ENCODE measurements at places on chromosomes 6 and 20.
A peak's percentile ranks its signal among the peaks of the same experiment; 100 is the strongest.

GRCh38 chr6:49787176-49787575 is at the start of gene PGK2:
Gene PGK2 (minus strand): TSS chr6:49787285. CDS start chr6:49787187, 98 bp downstream.
- H3K27ac ChIP-seq: no peak within 1 kb of the TSS
- no peaks in the 10 kb centered on the region for H3K27me3 ChIP-seq
- H3K36me3 ChIP-seq: no peaks in the 10 kb centered on the region
- H3K4me3 ChIP-seq: no peak within 1 kb of the TSS
- H3K4me1 ChIP-seq: no peaks in the 10 kb centered on the region
- DNase-seq: no peak

DNA sequence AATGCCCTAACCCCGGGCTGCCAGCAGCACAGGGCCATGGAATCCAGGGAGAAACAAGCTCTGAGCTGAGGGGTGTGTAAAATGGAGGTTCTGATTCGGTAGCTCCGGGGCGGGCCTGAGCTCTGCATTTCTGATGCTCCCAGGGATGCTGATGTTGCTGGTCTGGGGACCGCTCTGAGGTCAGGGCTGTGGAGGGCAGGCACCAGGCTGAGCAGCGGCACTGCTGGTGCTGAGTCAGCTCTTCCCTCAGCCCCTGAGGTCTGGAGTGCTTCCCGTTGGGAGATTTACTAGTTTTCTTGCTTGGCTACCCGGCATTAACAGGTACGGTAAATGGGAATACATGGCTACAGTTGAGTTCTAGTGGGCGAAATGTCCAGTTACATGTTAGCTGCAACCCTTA is 18.6 kb upstream of the CST3 start:
- no peaks in the 10 kb centered on the region for H3K36me3 ChIP-seq
- H3K27me3 ChIP-seq: no peaks in the 10 kb centered on the region
- peak overlapping the region; percentile 63 for H3K27ac ChIP-seq

DNA sequence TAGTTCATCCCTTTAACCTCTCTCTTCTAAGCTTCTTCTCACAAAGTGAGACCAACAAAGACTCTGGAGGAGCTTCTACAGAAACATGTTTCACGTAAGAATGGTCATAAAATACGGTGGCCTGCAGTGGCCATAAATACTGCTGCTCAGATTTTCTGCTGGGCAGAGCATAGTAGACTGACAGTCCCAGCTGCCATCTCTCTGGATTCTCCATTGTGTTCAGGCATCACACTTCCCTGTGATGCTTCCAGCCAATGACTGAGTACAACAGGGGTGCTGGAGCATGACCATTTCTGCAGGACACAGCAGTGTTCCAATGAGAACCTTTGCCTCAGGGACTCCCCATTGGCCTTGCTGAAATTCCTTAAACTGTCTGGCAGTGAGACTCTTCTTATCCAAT is 392.6 kb downstream of the MMUT start:
- H3K4me1 ChIP-seq: no peaks in the 10 kb centered on the region
- no peak overlapping the region for H3K27ac ChIP-seq
- no peak for DNase-seq
- no peak overlapping the region for H3K4me3 ChIP-seq

- no peak overlapping the region for H3K27ac ChIP-seq
- H3K27me3 ChIP-seq: no peaks in the 10 kb centered on the region
- H3K4me3 ChIP-seq: no peak overlapping the region
- no peak for DNase-seq
These were observed 119.0 kb upstream of the SGK1 start for GRCh38 chr6:134436950-134437349.

DNA sequence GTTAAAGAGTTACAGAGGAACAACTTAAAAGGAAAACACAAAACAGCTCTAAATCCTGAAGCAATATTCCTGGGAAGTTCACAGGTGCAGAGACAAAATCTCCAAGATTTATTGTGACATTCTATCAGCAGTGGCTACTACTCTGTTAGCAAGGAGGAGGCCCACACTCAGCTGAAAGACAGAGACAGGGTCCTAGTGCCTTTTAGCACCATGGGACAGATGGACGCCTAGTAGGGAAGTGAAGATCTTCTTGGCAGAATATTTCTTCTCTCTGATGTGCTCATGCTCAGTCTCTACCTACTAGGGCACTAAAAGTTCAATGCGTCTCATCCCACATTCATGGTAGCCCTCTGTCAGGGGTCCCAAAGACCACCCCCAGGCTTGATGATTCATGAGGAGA is 133.4 kb downstream of the LAMP5 start:
- H3K36me3 ChIP-seq: no peaks in the 10 kb centered on the region
- H3K27me3 ChIP-seq: no peaks in the 10 kb centered on the region
- DNase-seq: no peak
- no peak overlapping the region for H3K4me3 ChIP-seq
- H3K4me1 ChIP-seq: no peaks in the 10 kb centered on the region
- no peak overlapping the region for H3K27ac ChIP-seq

GRCh38 chr6:3624250-3625136 is 127.0 kb downstream of the PXDC1 start:
- no peaks in the 10 kb centered on the region for H3K4me1 ChIP-seq
- H3K27ac ChIP-seq: no peak overlapping the region
- H3K4me3 ChIP-seq: no peak overlapping the region
- no peaks in the 10 kb centered on the region for H3K36me3 ChIP-seq

DNA sequence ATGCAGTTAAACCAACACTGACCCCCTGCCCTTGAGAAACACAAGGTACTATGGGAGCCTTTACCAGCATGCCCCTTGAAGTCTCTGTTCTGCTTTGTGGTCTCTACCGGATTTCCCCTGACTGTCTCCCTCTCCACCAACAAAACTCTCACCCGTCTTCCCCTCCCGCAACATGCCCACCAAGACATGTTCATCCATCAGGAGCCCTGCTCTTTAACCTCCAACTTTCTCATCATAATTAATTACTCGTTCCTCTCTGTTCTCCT is 1.1 kb downstream of the ZNF165 start:
- H3K27ac ChIP-seq: peak overlapping the region; percentile 86
- peak overlapping the region; percentile 72 for H3K4me3 ChIP-seq
- no peaks in the 10 kb centered on the region for H3K36me3 ChIP-seq
- H3K27me3 ChIP-seq: no peaks in the 10 kb centered on the region

- H3K27ac ChIP-seq: no peak overlapping the region
- no peak overlapping the region for H3K4me3 ChIP-seq
- DNase-seq: no peak
- no peaks in the 10 kb centered on the region for H3K36me3 ChIP-seq
These were observed 1418.7 kb downstream of the GRIK2 start for GRCh38 chr6:102812242-102812641.

DNA sequence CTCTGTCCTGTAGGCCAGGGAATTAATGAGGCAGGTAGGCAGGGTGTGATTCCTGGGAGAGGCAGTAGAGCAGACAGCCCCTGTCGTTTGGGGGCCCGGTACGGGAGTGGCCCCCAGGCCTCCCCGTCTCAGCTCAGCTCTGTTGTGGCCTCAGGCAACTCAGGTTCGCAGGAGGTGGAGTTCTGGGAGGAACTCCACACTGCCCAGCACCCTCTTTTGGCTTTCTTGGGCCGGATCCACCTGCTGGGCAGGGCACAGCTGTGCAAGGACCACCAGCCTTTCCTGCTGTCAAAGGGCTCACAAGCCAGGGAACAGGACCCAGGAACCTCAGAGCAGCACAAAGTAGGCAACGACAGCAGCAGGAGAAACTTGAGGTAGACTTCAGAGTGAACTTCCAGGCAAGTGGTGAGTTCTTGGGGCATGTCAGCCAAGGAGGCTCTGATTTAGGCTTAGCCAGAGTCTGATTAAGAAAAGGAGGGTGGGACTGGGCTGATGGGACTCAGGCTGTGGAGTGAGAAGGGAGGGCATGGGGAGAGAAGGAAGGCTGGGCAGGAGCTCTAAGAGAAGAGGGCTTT is 36.9 kb downstream of the RAB44 start:
- no peaks in the 10 kb centered on the region for H3K4me1 ChIP-seq
- H3K36me3 ChIP-seq: no peaks in the 10 kb centered on the region
- H3K27me3 ChIP-seq: no peaks in the 10 kb centered on the region
- no peak for DNase-seq
- peak overlapping the region; percentile 74 for H3K27ac ChIP-seq
- H3K4me3 ChIP-seq: no peak overlapping the region

DNA sequence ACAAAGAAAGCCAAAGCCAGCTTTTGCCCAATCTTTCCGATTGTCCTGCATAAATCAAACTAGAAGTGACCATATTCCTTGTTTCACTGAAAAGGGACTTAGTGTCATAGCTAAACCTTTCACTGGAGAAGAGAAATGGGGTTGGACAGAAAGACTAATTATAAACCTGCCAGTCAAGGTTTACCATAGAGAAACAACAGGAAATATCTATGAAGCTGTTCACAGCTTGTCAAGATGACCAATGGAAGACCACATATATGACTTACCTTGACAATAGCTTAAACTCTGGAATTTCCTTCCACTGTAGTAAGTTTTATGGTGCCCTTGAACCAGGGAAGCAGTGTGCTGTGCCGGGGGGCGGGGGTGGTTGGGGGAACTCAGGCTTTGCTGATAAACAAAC is 107.7 kb upstream of the PHACTR1 start:
- no peak overlapping the region for H3K27ac ChIP-seq
- no peaks in the 10 kb centered on the region for H3K27me3 ChIP-seq
- no peak for DNase-seq

GRCh38 chr20:53597521-53598120 is 4.0 kb upstream of the ZNF217 start:
- no peak overlapping the region for H3K4me3 ChIP-seq
- H3K4me1 ChIP-seq: no peaks in the 10 kb centered on the region

- no peak for DNase-seq
- no peaks in the 10 kb centered on the region for H3K36me3 ChIP-seq
- no peak overlapping the region for H3K27ac ChIP-seq
- H3K27me3 ChIP-seq: peaks cover 8% of the 10 kb centered on the region
- no peaks in the 10 kb centered on the region for H3K4me1 ChIP-seq
These were observed 29.4 kb downstream of the SIM1 start for GRCh38 chr6:100435299-100435698.

- H3K27me3 ChIP-seq: no peaks in the 10 kb centered on the region
- no peaks in the 10 kb centered on the region for H3K4me1 ChIP-seq
- DNase-seq: no peak
- no peak overlapping the region for H3K4me3 ChIP-seq
- H3K27ac ChIP-seq: no peak overlapping the region
These were observed 144.3 kb downstream of the F13A1 start for GRCh38 chr6:6176127-6176526.

GRCh38 chr20:22805219-22805618 is 220.8 kb upstream of the FOXA2 start:
- H3K27ac ChIP-seq: no peak overlapping the region
- H3K4me1 ChIP-seq: no peaks in the 10 kb centered on the region
- H3K36me3 ChIP-seq: no peaks in the 10 kb centered on the region
- no peaks in the 10 kb centered on the region for H3K27me3 ChIP-seq
- DNase-seq: no peak

DNA sequence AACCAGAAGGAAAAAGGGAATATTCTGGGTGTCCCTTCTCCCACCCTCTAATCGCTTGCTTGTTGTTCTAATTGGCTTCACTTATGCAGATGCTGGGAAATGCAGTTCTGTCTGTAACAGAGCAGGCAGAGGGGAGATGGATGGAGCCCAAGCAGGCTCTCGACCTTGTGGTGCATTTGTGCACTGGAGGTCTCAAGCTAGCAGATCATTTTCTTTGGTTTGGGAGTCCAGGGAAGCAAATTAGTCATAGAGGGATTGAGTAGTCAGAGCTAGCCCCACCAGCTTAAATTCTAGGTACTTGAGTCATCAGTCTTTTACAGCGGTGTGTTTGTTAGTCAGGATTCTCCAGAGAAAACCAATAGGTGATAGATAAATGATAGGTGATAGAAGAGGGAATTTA is 234.7 kb upstream of the ECI2 start:
- no peaks in the 10 kb centered on the region for H3K27me3 ChIP-seq
- H3K27ac ChIP-seq: no peak overlapping the region
- no peaks in the 10 kb centered on the region for H3K4me1 ChIP-seq
- no peaks in the 10 kb centered on the region for H3K36me3 ChIP-seq

GRCh38 chr6:47710295-47710694 is 11.9 kb downstream of the ADGRF4 start:
- H3K36me3 ChIP-seq: no peaks in the 10 kb centered on the region
- no peak overlapping the region for H3K27ac ChIP-seq
- no peak overlapping the region for H3K4me3 ChIP-seq
- no peaks in the 10 kb centered on the region for H3K27me3 ChIP-seq
- no peak for DNase-seq

All from uterus (tissue), 4 donors.